Umbilical cord (tissue), 2 donors: ENCODE measurements at places on chromosomes 6 and 20.
A peak's percentile ranks its signal among the peaks of the same experiment; 100 is the strongest.

- no peak for DNase-seq
These were observed 412.8 kb upstream of the NRSN1 start for GRCh38 chr6:23713211-23713610.

DNA sequence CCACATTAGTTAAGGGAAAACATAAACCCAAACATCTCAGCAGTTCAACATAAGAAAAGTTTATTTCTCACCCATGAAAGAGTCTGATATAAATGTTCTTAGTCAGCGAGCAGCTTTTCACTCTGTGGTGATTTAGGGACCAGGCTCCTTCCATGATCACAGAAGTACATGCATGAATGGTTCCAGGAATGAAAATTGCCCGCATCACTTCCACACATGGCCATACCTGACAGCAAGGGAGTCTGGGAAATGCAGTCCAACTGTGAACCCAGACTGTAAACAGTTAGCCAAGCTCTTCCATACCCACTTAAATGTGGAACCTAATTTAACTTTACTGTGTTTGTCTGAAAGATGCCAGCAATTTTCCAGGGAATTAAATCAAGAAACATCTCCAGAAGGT is 353.9 kb downstream of the HACE1 start:
- DNase-seq, result no peak

- no peak for DNase-seq
These were observed 18.5 kb downstream of the BTBD3 start for GRCh38 chr20:11936157-11936556.

DNA sequence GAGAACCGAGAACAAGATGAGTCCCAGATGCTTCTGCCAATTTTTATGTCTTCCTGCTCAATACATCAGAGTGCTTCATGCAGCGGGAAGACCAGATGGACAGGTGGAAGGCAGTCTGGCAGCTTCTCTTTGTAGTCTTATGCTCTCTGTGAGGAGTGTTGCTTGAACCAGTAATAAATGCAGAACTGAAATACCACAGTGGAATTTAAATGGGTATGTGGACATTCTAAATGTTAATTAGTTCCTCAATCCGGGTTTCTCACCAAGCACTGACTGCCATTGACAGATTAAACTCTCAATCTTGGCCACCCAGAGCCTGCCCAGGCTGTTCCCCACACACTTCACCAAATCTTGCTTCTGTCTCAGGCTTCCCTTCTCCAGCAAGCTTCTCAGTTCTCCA is 695.5 kb upstream of the CHD6 start:
- no peak for DNase-seq

GRCh38 chr20:51650685-51651134 is 108.2 kb upstream of the NFATC2 start:
- DNase-seq, result peak; percentile 21
